CD8-positive, alpha-beta T cell (primary cell): ENCODE measurements at places on chromosomes 2 and 18.

DNA sequence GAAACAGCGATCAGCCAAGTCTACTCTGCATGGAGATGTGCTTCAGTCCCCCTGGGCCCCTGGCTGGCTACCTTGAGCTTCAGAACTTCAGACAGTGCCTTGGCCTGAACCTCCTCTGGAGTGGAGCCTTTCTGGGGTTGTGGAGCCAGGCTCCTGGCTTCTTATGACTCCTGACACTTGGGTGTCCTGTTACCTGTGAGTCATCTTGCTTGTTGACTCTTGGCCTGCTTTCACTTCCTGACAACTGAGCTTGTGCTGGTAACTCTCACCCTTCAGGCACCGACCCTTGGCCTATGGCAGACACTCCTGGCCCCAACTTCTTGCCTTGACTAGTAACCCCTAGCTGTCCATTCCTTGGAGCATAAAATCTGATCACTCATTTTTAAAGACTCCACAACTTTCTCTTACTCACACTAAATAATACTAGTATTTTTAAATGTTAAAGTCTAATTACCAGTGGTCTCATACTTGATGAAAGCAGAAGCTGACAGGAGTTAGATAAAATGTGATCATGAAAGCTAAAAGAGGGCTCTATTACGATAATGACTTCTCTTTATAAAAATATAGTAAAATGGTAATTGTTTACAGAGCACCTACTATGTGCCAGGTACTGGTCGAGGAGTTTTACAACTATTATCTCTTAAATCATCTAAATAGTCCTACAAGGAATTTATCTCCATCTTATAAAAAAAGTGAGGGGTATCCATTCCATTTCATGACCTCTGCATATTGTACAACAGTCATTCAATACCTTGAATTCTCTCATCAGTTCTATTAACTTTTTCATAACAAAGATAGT, 46.3 kb upstream of the VIT start:
- no peak for DNase-seq

GRCh38 chr2:54559593-54560145, 103.5 kb downstream of the SPTBN1 start:
- no peak for DNase-seq

DNA sequence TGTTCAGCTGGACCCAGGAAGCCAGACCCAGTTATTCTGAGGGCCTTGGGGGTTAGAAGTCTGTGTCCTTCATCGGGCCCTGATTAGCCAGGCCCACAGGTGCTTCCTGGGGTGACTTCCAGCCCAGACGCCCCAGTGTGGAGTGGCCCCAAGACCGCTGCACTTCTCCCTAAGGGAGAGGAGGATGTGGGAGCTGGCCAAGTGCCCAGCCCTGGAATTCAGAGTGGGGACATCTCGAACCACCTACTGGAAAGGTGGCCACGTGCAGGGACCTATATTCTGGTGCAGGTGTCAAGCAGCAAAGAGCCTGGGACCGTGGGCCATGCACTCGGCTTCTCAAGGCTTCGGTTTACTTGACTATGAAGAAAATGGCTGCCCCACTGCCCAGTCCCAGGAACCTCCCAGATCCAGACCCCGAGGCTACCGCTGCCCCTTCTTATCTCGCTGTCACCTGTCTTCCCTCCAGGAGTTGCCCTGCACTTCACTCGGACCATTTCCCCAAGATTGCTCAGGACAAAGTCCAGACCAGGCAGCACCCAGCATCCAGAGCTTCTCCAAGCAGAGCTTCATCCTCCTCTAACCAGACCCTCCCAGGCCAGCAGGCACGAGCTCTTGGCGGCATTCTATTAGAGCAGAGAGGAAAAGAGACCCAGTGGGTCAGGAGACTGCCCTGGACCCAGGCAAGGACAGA, 142.8 kb upstream of the ID2 start:
- no peak for DNase-seq

- no peak for DNase-seq
These were observed 71.0 kb downstream of the STPG4 start for GRCh38 chr2:47083886-47084687.

GRCh38 chr2:175371378-175371777, 189.9 kb upstream of the ATP5MC3 start:
- no peak for DNase-seq

DNA sequence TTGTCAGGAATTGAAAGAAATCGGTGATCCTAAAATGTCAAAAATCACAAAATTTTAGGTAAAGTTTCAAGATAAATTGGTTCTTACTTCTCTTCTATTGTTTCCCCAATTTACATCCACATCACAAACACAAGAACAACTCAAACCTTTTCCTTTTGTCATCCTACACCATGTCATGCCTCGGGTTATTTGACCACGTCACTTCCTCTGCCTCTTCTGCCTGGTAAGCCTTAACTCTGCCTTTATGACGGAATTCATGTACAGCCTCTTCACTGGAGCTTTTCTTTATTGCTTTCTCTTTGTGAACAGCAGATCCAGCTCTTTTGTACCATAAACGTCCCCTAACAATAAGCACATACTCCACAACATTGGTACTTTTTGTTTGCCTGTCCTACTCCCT, 258.0 kb downstream of the DPP10 start:
- no peak for DNase-seq

DNA sequence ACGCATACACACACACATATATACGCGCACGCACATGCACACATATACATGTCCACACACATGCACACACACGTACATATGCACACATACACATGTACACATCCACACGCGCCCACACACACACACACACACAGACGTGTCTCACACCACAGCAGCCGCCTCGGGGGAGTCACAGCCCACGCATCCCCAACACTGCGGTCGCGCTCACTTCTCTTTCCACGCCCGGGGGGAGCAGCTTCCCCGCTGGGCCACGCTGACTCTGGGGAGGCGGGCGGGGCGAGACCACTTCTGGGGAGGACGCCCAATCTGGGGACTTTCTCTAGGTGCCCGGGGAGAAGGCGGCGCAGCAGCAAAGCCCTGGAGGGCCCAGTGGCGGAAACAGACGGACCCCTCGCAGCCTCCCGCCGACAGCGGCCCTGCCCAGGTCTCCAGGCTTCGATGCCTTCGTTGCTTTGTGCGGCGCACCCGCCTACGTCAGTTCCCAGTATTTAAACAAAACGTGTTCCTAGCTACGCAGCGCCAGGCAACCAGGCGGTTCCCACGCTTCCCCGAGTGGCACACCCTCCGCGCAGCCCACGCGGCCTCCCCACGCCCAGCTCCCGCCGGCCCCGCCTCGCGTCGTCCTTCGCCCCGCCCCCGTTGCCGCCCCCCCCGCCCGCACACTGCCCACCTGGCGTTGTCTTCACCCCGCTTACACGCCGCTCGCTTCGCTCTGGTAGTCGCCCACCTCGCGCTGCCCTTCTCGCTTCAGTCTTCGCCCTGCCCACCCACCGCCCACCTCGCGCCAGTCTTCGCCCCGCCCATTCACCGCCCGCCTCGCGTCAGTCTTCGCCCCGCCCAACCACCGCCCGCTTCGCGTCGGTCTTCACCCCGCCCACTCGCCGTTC, 810 bp upstream of the RBFA start:
- peak; percentile 73 for DNase-seq
